LHCN-M2 (cell line): ENCODE measurements at places on chromosomes 16 and 17. TPM values are rescaled to one million over a fixed set of nuclear protein-coding genes. Genes with fewer than 3 reads are reported as not detected.

Gene C16orf89
- 0.26 TPM in 1 of 2 replicates, not detected in the other for total RNA-seq

Gene C16orf46
- total RNA-seq = 0.58 and 0.63 TPM in 2 replicates

Gene TBC1D16
- 47.5 and 53.6 TPM in 2 replicates for total RNA-seq

Gene MRPS7
- 52.4 and 58.4 TPM in 2 replicates for total RNA-seq

Gene LRRC75A
- total RNA-seq = 0.06 and 0.38 TPM in 2 replicates

Gene ODF4
- not detected in 2 replicates for total RNA-seq

- DNase-seq = no peak
Observed at GRCh38 chr17:57906910-57907309, 48.3 kb downstream of the CUEDC1 start.

GRCh38 chr16:2766430-2767139, 10.5 kb downstream of the ELOB start:
- DNase-seq = no peak

DNA sequence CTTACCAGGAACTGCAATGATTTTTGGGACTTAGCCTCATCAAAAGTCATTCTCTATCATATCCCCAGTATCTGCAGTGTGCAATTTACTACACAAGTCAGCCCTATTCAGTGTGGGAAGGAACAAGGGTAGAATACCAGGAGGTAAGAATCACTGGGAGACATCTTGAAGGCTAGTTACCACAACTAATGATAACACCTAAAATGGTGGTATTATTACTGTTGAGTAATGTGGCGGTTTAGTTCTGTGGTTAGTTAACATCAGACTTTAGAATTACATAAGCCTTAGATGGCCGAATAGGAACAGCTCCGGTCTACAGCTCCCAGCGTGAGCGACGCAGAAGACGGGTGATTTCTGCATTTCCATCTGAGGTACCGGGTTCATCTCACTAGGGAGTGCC, 567.9 kb upstream of the CDH11 start:
- no peak for DNase-seq

GRCh38 chr17:36675250-36675649, 73.9 kb downstream of the MRM1 start:
- DNase-seq = no peak

DNA sequence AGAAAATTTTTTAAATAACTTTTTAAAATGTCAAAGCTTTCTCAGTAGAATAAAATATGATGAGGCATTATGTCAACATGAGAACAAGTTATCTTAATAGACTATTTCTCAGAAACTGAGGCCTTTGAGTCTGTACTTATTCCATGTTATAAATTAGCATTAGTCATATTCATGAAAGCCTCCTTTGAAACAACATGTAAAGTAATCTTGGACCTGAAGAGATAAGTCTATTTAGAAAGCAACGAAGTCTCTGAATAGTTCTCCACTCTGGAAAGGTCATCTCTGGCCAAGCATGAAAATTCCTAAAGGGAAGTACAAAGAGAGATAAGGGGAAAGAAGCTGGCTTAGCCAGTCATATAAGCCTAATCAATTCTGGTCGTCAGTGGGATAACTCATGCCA, 150.8 kb downstream of the CYB561 start:
- no peak for DNase-seq

- DNase-seq = no peak
Observed at GRCh38 chr17:19986941-19987861, 9.6 kb upstream of the AKAP10 start.

- no peak for DNase-seq
Observed at GRCh38 chr17:62062302-62062701, 2.8 kb downstream of the MED13 start.

GRCh38 chr17:79814127-79814973, 17.5 kb upstream of the CBX8 start:
- DNase-seq = no peak

GRCh38 chr17:40806131-40806530, 6.4 kb upstream of the KRT28 start:
- no peak for DNase-seq

- DNase-seq = no peak
Observed at GRCh38 chr16:85327731-85328675, 215.7 kb upstream of the CIBAR2 start.
